ENCODE measurements at places on chromosomes 3 and 15. TPM values are rescaled to one million over a fixed set of nuclear protein-coding genes. Genes with fewer than 3 reads are reported as not detected.

GRCh38 chr3:118938183-118938961 is 96.3 kb downstream of the IGSF11 start:
- peak; percentile 93 for ATAC-seq

The WDR93 gene
- total RNA-seq, result 0.29 TPM

GRCh38 chr3:161388855-161389254 is 17.5 kb upstream of the SPTSSB start:
- ATAC-seq, result no peak

DNA sequence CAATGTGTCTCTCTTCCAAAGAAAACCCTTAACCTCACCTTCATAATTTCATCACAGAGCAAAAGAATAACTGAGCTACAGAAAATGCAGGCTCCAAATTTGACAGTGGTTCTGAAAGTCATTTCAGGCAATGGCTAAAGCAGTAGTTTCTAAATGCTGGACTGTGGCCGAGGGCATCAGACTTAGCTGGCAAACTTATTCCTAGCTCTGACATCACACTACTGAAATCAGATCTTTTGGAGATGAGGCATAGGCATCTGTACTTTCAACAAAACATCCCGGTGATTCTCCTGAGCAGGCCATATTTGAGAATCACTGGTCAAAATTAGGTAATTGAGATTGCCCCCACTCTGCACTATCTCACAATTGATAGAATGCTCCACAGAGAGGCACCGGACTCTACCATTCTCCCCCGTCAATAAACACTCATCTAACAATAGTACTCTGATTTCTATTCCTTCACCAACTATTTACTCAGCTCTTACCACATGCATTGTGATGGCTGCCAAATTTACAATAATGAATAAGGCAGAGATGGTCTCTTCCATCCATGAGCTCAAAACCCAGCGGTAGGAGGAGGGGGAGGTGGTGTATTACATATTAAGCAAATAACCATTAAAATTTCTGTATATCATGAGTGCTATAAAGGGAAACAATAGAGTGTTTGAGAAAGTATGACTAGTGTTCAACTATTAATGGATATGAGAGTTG is 57.3 kb upstream of the SPRED1 start:
- ATAC-seq, result no peak

GRCh38 chr3:77137559-77137958 is 97.7 kb downstream of the ROBO2 start:
- ATAC-seq, result no peak

- peak; percentile 16 for ATAC-seq
Measured at GRCh38 chr15:33402600-33402999, 91.8 kb downstream of the RYR3 start.

DNA sequence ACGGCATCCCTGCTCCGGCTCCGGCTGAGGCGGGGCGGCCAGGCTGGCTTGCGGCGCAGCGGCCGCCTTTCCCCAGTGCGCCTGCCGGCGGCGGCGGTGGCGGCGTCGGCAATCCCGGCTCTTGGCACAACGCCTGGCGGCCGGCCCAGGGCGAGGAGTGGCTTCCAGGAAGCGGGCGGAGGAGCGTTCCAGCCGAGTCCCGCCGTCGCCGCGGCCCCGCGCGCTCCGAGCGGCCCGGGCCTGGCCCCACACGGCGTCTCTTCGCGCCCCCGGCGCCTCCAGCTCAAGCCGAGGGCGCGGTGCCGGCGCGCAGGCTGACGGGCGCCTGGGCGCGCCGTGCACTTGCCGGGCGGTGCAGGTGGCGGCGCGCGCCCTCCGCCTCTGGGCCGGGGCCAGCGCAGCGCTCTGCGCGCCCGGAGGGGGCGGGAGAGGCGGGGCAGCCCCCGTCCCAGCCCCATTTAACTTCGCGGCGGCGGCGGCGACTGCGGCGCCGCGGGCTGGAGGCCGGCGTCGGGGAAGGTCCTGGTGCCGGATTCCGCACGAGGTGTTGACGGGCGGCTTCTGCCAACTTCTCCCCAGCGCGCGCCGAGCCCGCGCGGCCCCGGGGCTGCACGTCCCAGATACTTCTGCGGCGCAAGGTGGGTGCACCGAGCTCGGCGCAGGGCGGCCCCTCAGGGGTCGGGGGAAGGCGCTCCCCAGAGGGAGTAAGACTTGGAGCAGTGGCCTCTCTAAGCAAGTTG is at the start of gene ADAMTSL3:
Gene ADAMTSL3 (plus strand): TSS at position 485 of the 740 bp plus-strand sequence. CDS start 1,639 bp downstream, outside the sequence.
- ATAC-seq, result peak; percentile 78

DNA sequence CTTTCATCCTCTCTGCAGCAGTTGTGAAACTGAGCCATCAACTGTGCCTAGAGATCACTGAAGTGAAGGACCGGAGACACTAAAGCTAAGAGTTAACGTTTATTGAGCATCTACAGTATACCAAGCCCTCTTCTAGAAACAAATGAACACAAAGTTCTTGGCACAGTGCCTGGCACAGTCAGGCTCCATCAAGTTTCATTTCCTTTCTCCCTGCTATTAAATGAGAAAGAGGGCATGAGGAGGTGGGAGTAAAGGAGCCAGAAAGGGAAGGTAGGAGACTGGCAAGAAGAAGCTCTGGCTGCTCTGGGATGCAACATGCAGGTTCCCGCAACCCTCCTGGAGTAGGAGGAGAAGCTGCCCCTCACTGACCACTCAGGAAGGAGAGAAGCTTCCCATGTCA is 30.6 kb downstream of the CYP19A1 start:
- no peak for ATAC-seq

Data from motor neuron (in vitro differentiated cells).